CD14-positive monocyte (primary cell): ENCODE measurements at places on chromosomes 2 and 18. TPM values are rescaled to one million over a fixed set of nuclear protein-coding genes. Genes with fewer than 3 reads are reported as not detected.

Gene ACADL
- polyA plus RNA-seq, result not detected

Gene HRH4
- not detected in 2 replicates for polyA plus RNA-seq

Gene SMYD1
- not detected for polyA plus RNA-seq

Gene AGXT
- not detected for polyA plus RNA-seq

Gene BCL11A
- polyA plus RNA-seq, result 8.7 TPM

Gene ARHGAP15
- polyA plus RNA-seq, result 50.9 TPM

Gene TXNDC9
- 45.6 TPM for polyA plus RNA-seq

Gene SERPINB4
- polyA plus RNA-seq, result not detected in 2 replicates

Gene EVX2
- not detected for polyA plus RNA-seq

Gene COLEC11
- polyA plus RNA-seq, result not detected

Gene ABCG8
- not detected for polyA plus RNA-seq

Gene PSMA8
- polyA plus RNA-seq, result not detected in 2 replicates

Gene SESTD1
- polyA plus RNA-seq, result 25.3 TPM

Gene IL1R2
- polyA plus RNA-seq, result 3.0 and 5.9 TPM in 2 replicates

Gene IL18RAP
- 0.04 and 0.24 TPM in 2 replicates for polyA plus RNA-seq

Gene NEUROD1
- not detected for polyA plus RNA-seq

Gene PARD6G
- polyA plus RNA-seq, result not detected

Gene CTLA4
- polyA plus RNA-seq, result not detected
